Fibroblast of lung (primary cell): ENCODE measurements at places on chromosomes 12 and 14. TPM values are rescaled to one million over a fixed set of nuclear protein-coding genes. Genes with fewer than 3 reads are reported as not detected.

DNA sequence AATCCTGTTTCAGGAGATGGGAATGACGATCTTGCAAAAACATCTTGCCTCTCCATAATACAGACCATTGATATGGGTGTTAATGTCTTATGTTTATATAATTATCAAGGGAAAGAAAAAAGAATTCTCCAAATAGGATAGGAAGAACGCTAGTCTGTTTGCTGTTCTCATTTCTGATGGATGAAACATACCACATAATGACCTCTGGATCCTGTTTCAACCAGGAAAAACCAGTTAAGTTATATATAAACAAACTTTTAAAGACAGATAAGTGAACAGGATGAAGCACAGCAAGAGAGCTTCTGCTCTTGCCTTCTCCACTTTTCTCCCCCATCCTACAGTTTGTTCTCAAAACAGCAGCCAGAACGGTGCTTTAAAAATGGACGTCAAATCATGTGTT lies 27.8 kb downstream of the COQ6 start:
- H3K27ac ChIP-seq: no peak overlapping the region
- no peak overlapping the region for H3K4me3 ChIP-seq
- no peaks in the 10 kb centered on the region for H3K27me3 ChIP-seq
- peaks cover 2% of the 10 kb centered on the region for H3K36me3 ChIP-seq
- DNase-seq: peak; percentile 51

GRCh38 chr14:74985028-74985310 lies 17.8 kb upstream of the EIF2B2 start:
- H3K4me1 ChIP-seq: no peaks in the 10 kb centered on the region
- no peak for DNase-seq
- no peaks in the 10 kb centered on the region for H3K36me3 ChIP-seq
- no peak overlapping the region for H3K27ac ChIP-seq
- no peaks in the 10 kb centered on the region for H3K27me3 ChIP-seq
- H3K4me3 ChIP-seq: no peak overlapping the region

DNA sequence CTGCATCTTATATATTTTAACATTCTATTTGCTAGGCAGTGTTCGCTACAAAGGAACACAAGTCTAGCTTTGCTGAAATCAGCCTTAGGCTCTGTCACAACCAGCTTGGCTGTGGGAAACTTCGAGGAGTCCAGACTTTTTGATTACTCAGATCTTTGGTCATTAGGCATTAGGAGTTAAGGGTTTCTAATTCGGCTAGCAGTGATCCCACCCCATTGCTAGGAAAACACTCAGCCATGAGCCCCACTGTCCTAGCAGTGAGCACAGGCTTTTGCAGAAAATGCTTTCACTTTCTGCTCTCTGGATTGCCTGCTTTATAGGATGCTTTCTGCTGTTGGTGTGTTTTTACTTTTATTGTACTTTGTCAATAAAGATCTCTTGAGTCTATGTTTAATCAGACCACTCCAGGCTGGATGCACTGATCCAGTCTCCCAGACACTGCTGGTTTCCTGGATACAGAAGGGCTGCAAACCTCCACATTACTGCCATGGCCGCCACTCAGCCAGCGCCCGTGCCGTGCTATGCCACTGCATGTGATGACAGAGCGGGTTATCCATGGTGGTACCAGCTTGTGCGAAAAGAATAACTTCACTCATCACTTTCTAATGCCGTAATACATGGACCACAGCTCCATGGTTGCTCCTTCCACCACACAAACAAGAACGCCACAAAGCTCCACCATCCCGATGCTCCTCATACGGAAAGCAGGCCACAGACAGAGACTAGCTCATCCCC lies 41.0 kb upstream of the PYGL start:
- no peak overlapping the region for H3K27ac ChIP-seq
- no peak overlapping the region for H3K4me3 ChIP-seq
- peak; percentile 11 for DNase-seq
- peaks cover 7% of the 10 kb centered on the region for H3K27me3 ChIP-seq
- H3K4me1 ChIP-seq: no peaks in the 10 kb centered on the region

GRCh38 chr12:27331927-27332324 lies 710 bp upstream of the BMAL2 start:
- H3K27ac ChIP-seq: peak overlapping the region; percentile 81
- H3K27me3 ChIP-seq: no peaks in the 10 kb centered on the region
- no peak for DNase-seq
- peaks cover 13% of the 10 kb centered on the region for H3K4me1 ChIP-seq
- peak overlapping the region; percentile 84 for H3K4me3 ChIP-seq

- no peaks in the 10 kb centered on the region for H3K36me3 ChIP-seq
- no peak overlapping the region for H3K4me3 ChIP-seq
- no peaks in the 10 kb centered on the region for H3K27me3 ChIP-seq
- no peak for DNase-seq
- no peaks in the 10 kb centered on the region for H3K4me1 ChIP-seq
Observed at GRCh38 chr12:85448548-85449139, 168.6 kb downstream of the ALX1 start.

DNA sequence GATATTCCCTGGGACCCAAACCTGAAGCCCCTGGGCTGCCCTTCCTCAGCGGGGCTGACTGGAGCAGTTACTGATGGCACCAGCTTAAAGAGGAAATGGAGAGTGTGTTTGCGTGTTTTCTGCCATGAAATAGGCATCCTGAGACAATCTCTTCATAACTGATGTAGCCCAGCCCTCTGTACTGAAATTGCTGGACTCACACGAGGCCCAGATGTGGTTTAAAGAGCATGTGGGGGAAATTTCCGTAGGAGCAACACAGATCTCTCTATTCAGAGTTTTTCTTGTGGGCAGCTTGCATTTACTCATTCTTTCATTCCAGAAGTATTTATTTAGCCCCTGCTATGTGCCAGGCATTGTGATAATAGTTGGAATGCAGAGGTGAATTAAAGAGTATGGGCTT lies 782.1 kb upstream of the TBX3 start:
- H3K27ac ChIP-seq: no peak overlapping the region
- H3K4me3 ChIP-seq: no peak overlapping the region
- H3K36me3 ChIP-seq: no peaks in the 10 kb centered on the region
- no peaks in the 10 kb centered on the region for H3K4me1 ChIP-seq
- peak; percentile 13 for DNase-seq

DNA sequence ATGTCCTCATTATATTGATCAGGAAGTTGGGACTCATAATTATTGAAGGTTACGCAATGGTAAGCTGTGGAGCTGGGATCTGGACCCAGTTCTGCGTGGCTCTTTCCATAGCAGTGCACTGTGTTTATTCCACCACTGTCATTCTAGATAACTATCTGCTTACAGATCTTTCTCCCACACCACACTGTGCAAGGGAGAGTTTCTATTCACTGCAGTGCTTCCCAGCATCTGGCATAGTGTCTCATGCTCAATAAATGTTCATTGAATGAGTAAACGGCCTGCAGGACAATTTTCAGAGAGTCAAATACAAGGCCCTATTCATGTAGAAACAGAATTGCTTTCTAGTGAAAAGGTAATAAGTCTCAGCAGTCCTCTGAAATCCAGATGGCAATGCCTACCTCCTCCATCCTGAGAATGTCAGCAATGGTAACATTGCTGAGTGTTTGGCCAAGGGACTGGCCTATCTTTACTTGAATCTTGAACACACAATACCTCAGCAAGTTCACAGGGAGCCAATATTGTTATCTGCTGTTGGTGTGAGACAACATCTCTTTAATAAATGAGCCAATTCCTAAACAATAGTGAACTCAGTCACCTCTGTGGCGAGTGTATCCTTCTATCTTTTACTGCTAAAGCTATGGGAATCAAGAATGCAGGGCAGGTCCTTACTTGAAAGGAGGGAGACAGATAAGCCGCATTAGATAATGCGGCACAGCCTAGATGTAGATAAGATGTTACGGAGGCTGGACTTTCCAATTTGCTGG lies 332.4 kb upstream of the PRICKLE1 start:
- H3K27me3 ChIP-seq: no peaks in the 10 kb centered on the region
- DNase-seq: peak; percentile 84
- no peak overlapping the region for H3K27ac ChIP-seq
- H3K36me3 ChIP-seq: no peaks in the 10 kb centered on the region

GRCh38 chr14:64605926-64606685 lies 56.3 kb downstream of the PPP1R36 start:
- DNase-seq: no peak
- H3K27me3 ChIP-seq: no peaks in the 10 kb centered on the region
- H3K4me1 ChIP-seq: peaks cover 5% of the 10 kb centered on the region

Gene CHGA
- not detected in 2 replicates for polyA plus RNA-seq

Gene AQP2
- not detected in 2 replicates for polyA plus RNA-seq

Gene KLHL33
- polyA plus RNA-seq: 0.09 and 0.17 TPM in 2 replicates

Gene SELPLG
- 3.0 and 5.3 TPM in 2 replicates for polyA plus RNA-seq

Gene CPM
- polyA plus RNA-seq: 5.3 and 19.4 TPM in 2 replicates

Gene ANKRD33
- polyA plus RNA-seq: 0.17 TPM in 1 of 2 replicates, not detected in the other

Gene LPAR5
- 0.02 and 0.07 TPM in 2 replicates for polyA plus RNA-seq

Gene TMCC3
- 0.22 and 0.27 TPM in 2 replicates for polyA plus RNA-seq

Gene CNTN1
- 0.22 and 0.35 TPM in 2 replicates for polyA plus RNA-seq

Gene AVPR1A
- polyA plus RNA-seq: not detected in 2 replicates
